ENCODE measurements at places on chromosomes 12 and 14.

GRCh38 chr12:3179731-3180130, 102.6 kb downstream of the TSPAN9 start:
- H3K36me3 ChIP-seq: peaks cover 1% of the 10 kb centered on the region
- H3K27me3 ChIP-seq: no peaks in the 10 kb centered on the region

GRCh38 chr12:106971065-106971464, 15.4 kb downstream of the TMEM263 start:
- H3K4me3 ChIP-seq: no peak overlapping the region
- H3K27ac ChIP-seq: peak overlapping the region; percentile 18
- DNase-seq: no peak
- peaks cover 62% of the 10 kb centered on the region for H3K4me1 ChIP-seq
- H3K27me3 ChIP-seq: no peaks in the 10 kb centered on the region

DNA sequence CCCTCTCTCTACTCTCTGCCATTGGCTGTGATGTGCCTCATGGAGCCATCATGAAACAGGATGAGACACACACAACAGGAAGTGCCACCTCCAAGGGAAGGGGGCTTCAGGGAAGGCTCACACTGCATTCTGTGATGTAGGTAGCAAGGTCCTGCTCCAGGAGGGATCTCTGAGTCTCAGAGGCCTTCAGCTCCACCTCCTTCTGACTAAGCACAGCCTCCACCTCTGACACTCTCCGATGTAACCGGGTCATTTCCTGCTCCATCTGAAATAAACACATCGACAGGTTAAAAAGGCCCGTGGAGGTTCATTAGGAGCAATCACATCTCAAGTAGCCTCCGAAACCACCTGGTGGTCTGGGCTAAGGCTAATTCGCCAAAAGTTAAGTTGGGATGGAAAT, 93.3 kb downstream of the CIT start:
- no peaks in the 10 kb centered on the region for H3K27me3 ChIP-seq
- peaks cover 7% of the 10 kb centered on the region for H3K36me3 ChIP-seq
- H3K4me1 ChIP-seq: peaks cover 3% of the 10 kb centered on the region
- H3K4me3 ChIP-seq: no peak overlapping the region
- no peak overlapping the region for H3K27ac ChIP-seq
- DNase-seq: no peak

DNA sequence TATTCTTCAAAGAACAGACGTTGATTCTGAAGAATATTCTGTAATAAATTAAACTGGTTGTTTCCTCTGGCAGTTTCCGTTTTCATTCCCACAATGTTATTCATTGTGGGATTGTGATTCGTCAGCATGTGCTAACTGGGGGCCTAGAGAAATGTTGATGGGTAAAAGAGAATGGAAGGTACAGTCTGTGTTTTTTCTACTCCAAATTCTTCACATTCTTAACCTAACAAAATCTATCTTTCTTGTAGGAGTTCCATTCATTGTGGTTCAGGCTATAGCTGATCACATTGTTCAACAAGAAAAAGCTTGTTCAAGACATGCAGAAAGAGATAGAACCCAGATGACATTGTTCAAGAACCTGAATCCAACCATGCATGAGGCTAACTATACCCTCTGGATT, 5.9 kb downstream of the CD163 start:
- H3K4me1 ChIP-seq: peaks cover 7% of the 10 kb centered on the region
- no peak overlapping the region for H3K27ac ChIP-seq
- H3K4me3 ChIP-seq: no peak overlapping the region
- H3K27me3 ChIP-seq: no peaks in the 10 kb centered on the region
- no peak for DNase-seq
- H3K36me3 ChIP-seq: no peaks in the 10 kb centered on the region

GRCh38 chr12:42208574-42208973, 29.5 kb downstream of the YAF2 start:
- no peak overlapping the region for H3K27ac ChIP-seq
- H3K36me3 ChIP-seq: peaks cover 15% of the 10 kb centered on the region
- H3K4me1 ChIP-seq: no peaks in the 10 kb centered on the region
- DNase-seq: no peak

DNA sequence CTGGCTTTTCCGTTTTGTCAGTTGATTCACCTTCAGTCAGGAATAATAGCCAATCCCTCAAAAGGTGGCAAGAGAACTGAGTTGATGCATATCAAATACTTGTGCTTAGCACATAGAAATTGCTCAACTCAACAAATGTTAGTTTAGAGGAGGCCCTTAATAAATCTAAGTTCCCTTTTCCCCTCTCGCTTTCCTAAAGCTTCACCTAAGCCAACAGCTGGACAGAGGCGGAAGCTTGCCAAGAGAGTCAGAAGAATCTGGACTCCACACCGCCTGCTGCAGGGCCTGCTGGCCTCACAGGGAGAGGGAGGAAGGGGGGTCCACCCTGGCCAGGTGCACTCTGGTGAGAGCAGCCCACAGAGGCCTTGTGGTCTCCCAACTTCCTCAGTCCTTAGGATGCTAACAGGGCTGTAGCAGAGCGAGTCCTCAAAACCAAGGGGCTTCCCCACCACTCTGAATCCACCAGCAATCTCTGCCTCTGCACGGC, 213.1 kb downstream of the CHST11 start:
- H3K4me1 ChIP-seq: peaks cover 53% of the 10 kb centered on the region
- no peaks in the 10 kb centered on the region for H3K27me3 ChIP-seq
- no peak overlapping the region for H3K4me3 ChIP-seq
- no peak overlapping the region for H3K27ac ChIP-seq
